ENCODE measurements at places on chromosomes 11 and 22.

GRCh38 chr11:1987024-1987423, 10.6 kb downstream of the H19 start:
- DNase-seq, result no peak

- no peak for DNase-seq
Observed at GRCh38 chr11:72744474-72744873, 7.7 kb downstream of the ARAP1 start.

GRCh38 chr11:47686151-47686550, 29.0 kb downstream of the AGBL2 start:
- no peak for DNase-seq

DNA sequence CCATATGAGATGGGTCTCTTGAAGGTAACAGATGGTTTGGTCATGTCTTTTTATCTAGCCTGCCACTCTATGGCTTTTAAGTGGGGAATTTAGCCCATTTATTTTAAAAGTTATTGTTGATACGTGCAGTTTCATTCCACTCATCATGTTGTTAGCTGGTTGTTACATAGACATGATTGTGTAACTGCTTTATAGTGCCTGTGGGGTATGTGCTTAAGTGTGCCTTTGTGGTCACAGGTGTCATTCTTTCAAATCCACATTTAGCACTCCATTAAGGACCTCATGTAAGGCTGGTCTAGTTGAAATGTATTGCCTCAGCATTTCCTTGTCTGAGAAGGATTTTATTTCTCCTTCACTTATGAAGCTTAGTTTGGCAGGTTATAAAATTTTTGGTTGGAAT, 263.8 kb upstream of the LUZP2 start:
- no peak for DNase-seq

- no peak for DNase-seq
Observed at GRCh38 chr11:82539669-82540068, 194.0 kb downstream of the FAM181B start.

DNA sequence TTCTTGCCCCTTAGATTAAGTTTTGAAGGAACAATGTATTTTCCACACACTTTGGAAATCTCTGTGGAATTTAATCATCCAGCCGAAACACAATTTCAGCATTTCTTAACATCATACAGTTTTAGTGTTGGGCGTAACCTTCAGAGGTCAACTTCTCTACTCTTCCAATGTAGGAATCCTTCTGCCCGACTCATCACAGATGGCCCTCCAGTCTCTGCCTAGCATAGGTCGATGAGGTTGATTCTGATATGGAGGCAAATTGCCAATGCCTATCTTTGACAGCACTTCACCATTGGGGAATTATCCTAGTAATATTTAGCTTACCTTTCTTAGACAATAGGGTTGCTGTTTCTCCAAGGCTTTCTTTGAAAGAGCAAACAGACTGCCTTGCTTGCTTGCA, 175.7 kb upstream of the TTC12 start:
- no peak for DNase-seq

DNA sequence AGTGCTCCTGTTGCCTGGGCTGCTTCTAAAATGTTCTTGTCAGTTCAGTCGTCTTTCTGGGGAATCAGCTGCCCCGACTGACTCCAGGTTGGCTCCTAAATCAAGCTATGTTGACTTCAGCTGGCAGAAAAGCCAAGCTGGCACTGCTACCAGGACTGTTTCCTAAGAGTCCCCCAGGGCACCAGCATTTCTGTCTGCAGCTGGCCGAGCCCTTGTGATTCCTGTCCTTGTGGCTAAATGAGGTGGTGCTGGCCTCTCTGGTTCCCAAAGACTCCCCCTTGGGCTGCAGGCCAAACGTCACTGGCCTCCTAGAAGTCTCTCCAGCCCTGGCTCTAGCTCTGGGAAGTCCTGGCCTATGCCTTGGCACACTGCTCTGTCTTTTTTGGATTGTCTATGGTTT, 31.1 kb downstream of the GRAMD1B start:
- DNase-seq, result no peak
